CD4-positive, alpha-beta T cell treated with Interleukin-15 for 4 hours (primary cell): ENCODE measurements at places on chromosomes 11 and 22.

GRCh38 chr11:57942808-57943207, 80.9 kb upstream of the OR9Q1 start:
- DNase-seq: no peak

DNA sequence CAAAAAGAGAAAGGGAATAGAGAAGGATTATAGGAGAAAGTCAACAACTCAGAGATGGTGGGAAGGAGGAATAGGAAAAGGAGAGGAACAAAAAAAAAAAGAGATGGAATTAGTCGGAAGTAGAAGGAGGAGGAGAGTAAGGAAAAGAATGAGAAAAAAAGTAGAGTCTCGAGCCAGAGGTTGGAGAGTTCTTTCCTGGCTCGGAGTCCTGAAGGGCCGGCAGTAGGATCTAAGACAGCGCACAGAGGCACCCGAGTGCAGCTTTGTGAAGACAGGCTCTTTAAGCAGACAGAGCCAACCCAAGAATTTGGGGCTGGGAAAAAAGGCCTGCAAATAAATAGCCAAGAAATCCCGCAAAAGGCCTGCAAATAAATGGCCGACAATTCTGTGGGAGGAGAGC, 170.4 kb upstream of the CCDC90B start:
- DNase-seq: no peak

DNA sequence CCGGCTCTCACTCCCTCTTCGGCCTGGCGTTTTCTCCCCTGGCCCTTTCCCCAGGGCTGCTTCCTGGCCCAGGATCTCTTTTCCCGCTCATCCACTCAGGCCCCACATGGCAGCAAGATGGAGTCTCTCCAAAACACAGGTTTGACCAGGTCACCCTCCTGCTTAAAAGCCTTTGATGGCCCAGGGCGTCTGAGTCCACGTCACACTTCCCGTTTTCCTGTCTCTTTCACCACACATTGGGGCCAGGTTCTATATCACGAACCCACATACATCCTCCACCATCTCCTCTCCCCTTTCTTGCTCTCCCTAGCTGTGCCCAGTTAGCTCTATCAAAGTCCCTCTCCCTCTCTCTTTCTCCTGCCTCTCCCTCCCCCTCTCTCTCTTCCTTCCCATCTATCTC, 7.8 kb upstream of the LRRC32 start:
- no peak for DNase-seq

DNA sequence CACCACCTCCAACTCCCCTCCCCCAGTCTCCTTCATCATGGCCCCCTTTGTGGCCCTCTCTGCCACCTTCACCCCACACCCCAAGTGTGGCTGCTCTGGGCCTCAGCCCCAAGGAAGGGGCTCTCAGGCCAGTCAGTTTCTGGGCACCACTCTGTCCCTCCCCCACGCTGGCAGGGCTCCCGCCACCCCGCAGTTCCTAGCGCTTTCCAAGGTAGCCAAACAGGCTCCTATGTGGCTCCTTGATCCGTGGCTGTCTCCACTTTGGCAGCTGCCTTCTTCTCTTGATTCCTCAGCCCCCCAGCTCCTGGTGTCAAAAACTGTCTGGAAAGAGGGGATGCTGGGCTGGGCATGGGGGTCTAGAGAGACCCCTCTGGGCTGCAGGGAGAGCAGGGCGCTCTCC, 10.4 kb upstream of the CACNA1I start:
- DNase-seq: no peak

DNA sequence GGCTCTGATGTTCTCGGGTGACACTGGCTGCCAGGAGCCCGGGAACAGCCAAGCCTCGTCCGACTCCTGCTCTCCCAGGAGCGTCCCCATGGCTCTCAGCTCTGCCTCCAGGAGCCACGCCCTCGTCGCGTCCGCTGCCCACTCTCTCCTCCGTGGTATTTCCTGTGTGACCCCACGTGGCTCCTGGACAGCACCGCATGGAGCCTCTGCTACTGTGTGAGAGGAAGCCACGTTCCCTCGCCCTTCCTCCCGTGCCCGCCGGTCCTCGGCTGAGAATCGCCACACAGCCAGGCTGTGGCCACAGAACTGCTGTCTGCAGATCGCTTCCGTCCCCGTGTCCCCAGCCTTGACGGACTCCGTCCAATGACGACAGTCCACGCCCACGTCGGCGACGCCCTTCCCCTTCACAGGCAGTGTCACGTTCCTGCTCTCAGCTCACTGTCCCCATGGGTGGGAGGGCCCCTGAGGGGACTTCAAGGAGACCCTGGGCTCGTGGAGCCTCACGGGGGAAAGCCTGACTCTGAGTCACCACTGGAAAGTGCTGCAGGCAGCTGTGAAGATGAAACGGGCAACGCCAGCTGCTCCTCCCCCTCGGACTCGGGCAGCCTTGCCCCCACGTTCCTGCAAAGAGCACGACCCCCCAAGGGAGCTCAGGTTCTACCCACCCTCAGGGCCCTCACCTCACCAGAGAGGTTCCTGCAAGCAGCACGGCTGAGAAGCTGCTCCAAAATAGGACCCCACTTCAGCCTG, 458.5 kb downstream of the BRD1 start:
- DNase-seq: no peak

DNA sequence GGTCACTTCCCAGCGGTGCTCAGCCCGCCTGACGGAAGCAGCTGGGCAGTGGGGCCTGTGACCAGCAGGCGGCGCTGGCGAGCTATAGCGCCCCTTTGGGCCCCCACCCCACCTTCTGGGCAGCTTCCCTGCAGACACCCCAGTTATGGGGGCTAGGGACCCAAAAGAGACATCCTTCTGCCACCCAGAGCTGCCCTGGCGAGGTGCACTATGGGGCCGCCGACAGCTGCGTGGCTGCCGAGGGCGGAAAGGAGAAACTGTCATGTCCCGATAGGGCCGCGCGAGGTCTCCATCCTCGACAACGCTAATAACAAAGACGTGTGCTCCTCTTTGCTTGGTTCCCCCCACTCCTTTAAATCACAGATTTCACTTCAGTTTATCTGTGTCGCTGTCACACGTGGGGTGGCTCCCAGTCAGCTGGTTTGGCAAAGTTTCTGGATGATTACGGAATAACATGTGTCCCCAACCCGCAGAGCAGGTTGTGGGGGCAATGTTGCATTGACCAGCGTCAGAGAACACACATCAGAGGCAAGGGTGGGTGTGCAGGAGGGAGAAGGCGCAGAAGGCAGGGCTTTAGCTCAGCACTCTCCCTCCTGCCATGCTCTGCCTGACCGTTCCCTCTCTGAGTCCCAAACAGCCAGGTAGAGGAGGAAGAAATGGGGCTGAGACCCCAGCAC, 673 bp upstream of the MYO7A start:
- DNase-seq: peak; percentile 34

DNA sequence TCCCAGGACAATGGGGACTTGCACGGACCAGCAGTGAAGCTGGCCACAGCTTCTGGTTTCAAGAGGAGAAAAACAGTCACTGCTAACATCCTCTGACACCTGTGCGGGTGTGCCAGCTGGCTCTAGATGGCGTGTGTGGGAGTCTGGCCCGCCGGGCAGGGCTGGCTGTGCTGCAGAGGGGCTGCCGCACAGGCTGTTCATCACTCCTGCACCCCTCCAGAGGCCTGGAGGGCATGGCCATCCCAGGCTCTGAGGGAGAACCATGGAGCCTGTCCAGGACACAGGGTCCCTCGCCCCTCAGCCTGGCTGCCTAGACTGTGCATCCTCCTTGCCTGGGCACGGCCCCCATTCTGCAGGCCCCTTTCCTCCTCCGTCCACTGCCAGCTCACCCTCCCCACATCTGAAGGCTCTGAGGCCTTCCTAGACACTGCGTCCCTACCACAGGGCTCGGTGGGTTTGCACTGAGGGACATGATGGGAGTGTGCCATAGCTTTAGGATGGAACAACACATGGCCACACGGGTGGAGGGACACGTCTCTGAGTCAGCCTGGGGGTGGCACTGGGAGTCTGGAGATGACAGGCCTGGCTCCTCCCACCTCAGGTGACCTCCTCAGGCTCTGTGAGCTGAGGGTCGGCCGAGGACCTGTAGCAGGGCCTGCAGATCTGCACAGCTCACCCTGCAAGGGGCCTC, 42.1 kb upstream of the GNB1L start:
- peak; percentile 14 for DNase-seq

- DNase-seq: no peak
These were observed 27.4 kb upstream of the MUC15 start for GRCh38 chr11:26599425-26599824.

DNA sequence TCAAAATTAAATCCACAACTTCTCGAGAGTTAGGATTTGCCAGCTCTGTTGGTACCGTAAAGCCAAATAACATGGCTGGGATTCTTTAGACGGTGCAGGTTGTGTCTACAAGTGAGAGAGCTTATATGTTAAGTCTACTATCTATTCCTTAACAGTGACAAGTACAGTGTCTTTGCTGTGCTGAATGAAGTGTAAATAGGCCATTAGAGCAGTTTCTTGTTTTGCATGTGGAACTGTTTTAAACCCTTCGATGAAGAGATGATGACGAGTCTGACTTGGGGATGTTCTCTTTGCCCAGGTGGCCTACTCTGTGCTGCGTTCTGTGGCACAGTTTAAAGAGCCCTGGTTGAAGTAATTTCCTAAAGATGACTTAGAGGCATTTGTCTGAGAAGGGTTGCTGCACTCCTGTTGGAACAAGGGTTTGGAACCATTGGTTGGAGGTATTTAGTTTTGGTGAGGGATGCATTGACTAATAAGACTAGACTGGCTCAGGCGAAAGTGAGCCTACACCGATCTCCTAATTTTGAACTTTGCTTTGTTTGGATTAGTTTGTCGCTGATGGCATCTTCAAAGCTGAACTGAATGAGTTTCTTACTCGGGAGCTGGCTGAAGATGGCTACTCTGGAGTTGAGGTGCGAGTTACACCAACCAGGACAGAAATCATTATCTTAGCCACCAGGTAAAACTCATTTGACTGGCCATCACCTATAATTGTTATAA, 988 bp downstream of the RPS3 start:
- no peak for DNase-seq

DNA sequence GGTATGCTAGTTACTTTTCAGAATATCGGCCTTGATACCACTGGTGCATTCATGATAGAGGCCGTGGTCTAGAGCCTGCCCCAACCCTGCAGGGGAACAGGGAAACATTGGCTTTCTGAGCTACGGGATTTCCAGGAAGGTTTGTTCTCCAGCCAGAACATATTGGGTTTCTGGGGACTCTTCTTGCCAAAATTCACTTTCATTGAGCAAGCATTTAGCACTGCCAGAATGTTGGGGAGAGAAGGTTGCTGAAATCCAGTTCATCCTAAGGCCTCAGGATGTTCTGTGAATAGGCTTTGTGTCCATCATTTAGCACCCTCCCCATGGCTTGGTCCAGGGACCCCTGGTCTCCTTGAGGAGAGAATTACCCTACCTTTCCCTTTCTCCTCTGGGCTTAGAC, 36.7 kb downstream of the DRG1 start:
- DNase-seq: no peak

DNA sequence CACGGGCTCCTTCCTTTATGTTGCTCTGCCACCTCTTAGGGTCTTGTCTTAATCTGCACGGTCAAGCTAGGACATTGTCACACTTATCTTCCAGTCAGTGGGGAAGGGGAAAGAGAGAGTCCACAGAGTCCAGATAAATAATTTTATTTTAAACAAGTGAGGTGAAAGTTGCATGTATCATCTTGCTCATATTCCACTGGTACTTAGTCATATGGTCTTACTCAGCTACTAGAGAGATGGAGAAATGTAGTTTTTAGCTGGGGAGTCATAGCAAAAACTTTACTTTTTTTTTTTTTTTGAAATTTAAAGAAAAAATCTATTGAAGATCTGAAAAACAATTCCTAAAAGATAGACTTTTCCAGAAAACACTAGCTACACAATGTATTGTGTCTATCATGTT, 29.0 kb downstream of the PDE3B start:
- DNase-seq: no peak

GRCh38 chr11:1738380-1738779, 12.0 kb downstream of the IFITM10 start:
- no peak for DNase-seq

DNA sequence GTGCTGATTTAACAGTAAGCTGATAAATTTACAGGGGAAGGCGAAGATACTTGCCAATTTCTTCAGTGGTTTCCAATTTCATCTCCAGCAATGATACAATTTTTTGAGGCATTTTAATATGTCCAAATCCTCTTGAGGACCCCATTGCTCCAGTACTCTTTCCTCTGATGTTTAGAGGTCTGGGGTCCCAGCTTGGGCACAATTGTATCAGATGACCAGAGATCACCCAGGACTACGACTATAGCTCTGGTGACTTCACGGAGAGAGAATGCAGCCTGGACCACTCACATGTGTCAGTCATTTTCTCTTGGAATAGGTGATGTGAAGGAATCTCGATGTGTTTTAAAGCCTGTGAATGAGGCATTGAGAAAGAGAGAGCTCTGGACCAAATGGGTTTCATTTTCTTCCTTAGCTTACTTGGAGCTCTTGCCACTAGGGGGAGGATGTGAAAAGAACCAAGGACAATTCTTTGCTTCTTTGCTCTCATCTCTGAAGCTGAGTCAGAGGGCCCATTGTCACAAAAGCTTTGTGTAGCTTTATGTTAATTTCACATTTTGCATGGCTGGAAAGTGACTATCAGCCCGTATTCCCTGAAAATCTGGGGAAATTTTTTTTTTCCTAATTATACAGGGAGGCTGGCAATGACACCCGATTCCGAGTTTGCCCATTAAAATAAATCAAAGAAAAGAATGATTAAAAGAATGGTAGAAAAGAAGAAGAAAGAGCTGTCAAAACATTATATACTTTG, 6.7 kb upstream of the CCDC90B start:
- peak; percentile 38 for DNase-seq
